NCI-H526 (cell line): ENCODE measurements at places on chromosomes 1 and 21.

- DNase-seq: no peak
These were observed 472.7 kb downstream of the NPHP4 start for GRCh38 chr1:5519366-5520135.

DNA sequence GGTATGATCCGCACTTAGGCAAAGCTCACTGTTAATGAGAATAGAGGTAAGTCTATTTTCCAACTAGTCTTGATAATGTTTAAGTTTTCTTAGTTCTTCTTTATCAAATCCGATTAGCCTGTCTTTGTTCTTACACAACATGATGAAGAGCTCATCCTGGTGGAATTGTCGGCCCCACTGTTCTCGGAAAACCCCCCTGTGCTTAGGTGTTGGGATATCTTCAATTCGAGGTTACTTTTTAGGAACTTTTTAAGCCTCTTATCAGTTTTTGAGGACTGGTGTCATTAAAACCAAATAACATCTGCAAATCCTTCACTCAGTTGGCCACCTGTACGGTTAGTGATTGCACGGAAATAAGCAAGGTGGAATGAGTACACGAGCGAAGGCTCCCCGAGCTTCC lies 60.7 kb upstream of the KIF26B start:
- DNase-seq: no peak

DNA sequence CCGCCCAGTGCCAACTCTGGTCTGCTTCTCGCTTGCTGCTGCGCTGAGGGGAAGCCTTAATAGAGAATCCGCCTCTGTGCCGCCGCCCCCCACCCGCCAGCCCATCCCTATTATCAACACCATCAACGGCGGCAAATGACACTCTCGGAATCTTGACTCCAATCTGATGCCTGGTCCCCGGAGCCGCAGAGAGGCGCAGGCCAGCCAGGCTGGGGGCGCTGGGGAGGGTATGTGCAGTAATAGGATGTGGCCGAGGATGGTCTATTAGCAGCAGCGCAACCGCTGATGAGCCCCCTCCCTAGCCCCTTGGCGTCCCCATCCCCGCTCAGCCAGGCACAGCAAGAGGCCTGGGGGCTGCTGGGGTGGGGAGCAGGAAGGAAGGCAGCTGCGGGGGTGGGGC lies 15.1 kb upstream of the DMBX1 start:
- DNase-seq: no peak

DNA sequence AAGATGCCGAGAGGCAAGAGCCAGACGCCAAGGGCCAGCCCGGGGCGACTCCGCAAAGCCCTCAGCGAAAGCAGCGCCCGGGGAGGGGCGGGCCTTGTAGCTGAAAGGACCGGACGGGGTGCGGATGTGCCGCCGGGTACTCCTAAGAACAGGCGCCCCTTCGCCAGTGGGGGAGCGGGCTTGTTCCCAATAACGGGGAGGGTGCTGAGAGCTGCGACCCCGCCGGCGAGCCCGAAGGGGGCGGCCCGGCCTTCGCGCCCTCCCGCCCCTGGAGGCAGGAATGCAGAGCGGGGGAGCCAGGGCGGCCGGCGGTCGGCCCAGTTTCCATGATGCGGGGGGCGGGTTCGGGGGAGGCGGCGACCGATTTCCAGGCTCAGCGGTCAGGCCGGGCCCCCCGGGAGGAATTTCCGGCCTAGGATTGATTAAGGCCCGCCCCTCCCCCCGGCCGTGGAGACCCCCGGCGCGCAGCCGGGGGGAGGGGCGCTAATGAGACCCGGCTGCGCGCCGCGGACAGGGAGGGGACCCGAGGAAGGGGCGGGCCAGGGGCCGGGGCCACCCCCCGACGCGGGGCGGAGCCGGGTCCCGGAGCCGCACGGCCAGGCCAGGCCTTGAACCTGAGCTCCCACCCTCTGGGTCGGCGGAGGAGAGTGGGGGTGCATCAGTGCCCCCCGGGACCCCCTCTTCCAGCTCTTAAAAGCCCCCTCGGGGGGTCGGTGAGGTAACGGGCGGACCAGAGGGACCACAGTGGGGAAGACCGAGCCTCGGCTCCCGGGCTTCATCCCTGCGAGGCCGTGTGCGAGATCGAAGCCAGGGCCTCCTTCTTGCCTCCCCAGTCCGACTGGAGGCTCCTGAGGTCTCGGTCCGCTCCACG lies 898 bp upstream of the TMEM200B start:
- DNase-seq: peak; percentile 78

DNA sequence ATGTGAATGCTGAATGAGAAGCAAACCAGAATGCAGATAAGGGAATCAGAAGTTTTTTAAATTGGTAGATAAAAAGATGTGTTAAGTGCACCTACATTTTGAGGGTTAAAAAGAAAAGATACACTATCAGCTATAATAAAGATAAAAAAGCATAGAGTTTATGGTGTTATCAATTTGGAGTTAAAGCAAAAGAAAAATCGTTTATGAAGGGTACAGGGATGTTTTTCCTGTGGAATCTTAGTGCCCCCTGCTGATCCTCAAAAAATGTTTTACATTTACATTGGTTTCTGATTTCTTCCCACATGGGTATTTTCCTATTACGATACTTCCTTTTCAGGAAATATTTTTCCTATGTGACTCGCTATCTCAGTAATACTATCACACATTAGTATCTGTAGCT lies 293.5 kb downstream of the MRPL39 start:
- DNase-seq: peak; percentile 6

GRCh38 chr1:2481885-2482284 lies 5.8 kb downstream of the PLCH2 start:
- DNase-seq: no peak

- no peak for DNase-seq
These were observed 27.6 kb downstream of the COQ8A start for GRCh38 chr1:226967665-226968064.

DNA sequence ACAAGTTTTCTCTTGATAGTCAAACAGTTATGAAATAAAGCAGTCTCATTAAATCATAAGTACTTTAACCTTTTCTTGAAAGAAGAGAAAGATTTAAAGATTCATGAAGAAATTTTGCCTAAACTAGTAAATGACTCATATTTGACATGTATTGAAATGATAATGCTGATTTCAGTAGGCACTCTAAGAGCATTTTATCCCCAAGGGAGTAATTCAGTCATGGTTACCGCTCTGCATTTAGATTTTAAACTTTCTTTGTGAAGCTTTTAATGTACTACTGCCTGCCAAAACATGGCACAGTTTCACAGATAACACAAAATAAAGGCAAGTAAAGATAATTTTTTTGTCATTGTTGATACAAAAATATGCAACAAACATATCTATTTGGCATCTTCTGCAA lies 6.8 kb downstream of the USH2A start:
- peak; percentile 1 for DNase-seq

DNA sequence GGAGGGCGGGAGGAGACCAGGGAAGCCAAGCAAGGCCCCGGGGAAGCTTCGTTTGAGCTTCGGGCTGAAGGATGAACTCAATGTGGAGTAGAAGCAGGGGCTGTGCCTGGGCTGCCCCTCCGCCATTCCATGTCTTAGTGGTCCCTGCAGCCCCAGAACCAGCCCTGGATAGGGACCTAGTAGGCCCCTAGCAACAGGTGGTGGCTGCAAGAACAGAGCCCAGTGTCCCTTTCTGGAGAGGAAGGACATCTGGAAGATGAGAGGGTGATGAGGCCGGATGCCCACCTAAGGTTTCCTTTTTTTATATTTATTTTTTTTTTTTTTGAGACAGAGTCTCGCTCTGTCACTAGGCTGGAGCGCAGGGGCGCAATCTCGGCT lies 27.2 kb downstream of the ECE1 start:
- no peak for DNase-seq

DNA sequence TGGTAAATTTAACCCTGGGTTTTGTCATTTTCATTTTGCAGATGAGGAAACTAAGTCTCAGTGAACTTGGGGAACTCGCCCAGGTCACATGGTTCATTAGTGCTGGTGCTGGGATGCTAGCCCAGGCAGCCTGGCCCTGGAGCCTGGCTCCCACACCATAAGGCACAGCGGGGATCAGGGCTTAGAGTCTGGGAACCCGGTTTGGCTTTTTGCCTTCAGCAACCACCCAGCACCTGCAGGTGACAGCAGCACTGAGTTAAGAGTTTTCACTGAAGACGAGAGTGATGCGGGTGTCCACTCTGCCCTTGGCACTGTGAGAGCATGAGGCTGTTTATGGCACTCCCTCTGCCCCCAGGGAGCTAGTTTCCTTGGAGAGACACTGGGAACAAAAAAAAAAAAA lies 18.4 kb upstream of the CD101 start:
- DNase-seq: no peak

DNA sequence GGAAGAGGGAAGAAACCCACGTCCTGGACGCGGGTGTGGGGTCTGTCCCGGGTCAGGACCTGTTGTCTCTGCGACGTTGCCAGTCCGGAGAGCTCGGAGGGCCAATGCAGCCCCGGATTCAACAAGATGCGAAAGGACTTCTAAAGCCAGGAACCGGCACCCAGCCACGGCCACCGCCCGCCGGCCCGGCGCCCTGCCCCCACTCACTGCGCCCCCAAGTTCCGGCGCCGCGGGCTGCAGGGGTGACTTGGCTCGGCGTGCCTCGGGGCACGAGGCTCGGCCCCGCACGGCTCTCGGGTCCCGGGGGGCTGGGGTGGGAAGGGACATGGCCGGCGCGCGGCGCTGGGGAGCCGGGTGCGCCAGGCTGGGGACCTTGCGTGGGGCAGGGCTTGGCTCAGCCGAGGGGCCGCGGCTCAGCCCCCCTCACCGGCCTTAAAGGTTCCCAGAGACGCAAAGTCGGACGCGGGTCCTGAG lies 51.8 kb upstream of the H6PD start:
- no peak for DNase-seq

GRCh38 chr1:62781841-62782543 lies 1.9 kb upstream of the ATG4C start:
- no peak for DNase-seq

DNA sequence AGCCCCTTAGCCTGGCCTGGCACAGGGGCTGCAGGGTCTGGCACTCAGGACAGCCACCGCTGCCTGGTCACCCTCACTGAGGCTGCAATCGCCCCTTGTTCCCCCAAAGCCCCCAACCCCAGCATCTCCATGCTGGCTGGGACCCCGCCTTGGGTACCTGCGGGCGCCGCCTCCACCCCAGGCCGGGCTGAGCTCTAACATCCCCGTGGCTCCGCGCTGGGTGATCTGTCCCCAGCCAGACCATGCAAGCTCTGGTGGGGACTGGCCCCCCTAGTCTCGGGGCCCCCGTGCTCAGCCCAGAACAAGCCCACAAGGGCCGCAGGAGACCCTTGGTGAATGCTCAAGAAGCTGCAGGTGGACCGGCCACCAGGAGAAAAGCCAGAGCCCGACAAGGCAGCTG lies 62.4 kb downstream of the MEGF6 start:
- no peak for DNase-seq

GRCh38 chr1:14980621-14981218 lies 172.8 kb upstream of the TMEM51 start:
- DNase-seq: no peak

GRCh38 chr1:88655685-88656299 lies 28.3 kb upstream of the PKN2 start:
- peak; percentile 19 for DNase-seq

- no peak for DNase-seq
These were observed 9.3 kb downstream of the KIF21B start for GRCh38 chr1:201013991-201014815.

- peak; percentile 77 for DNase-seq
These were observed 64.6 kb downstream of the SIK1 start for GRCh38 chr21:43362321-43362791.

DNA sequence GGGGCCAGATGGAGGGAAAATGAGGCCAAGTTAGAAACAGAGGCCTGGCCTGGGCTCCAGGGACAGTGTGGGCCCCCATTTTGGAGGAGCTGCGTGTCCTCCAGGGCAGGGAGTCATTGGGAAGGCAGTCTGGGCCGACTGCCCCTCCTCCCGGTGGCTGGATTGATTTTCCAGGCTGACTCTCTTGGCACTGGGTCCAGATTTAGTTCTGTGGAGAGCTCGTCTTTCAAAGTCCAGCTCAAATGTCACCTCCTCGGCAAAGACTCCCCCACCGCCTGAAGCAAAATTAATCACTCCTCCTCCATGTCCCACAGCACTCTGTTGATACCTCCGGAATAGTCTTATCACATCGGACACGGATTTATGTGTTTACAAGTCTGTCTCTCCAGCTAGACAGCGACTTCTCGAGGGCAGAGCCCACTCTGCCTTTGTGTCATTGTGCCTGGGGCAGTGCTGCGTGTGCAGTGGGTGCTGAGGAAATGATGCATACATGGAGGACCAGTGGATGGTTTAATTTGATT lies 175.1 kb downstream of the CAMTA1 start:
- no peak for DNase-seq

GRCh38 chr21:28282833-28283232 lies 709.8 kb downstream of the LTN1 start:
- DNase-seq: no peak

- no peak for DNase-seq
These were observed 70.5 kb upstream of the MCOLN3 start for GRCh38 chr1:85118751-85119150.

DNA sequence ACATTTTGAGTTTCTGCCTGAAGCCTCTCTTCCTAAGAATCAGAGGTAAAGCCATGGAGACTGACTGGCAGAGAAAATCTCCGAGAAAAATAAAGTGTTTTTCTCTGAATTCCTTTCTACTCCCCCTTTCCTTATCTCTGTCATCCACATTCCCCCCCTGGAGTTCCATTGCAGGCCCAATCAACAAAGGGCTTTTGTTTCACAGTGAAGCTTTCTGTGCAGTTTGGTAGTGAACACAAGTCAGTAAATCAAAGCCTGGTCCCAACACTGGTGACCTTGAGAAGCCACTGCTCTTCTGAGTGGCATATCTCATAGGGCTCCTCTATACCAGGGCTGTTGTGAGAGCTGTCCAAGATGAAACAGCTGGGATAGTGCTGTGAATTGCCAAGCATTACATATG lies 228.4 kb downstream of the SEC16B start:
- no peak for DNase-seq

DNA sequence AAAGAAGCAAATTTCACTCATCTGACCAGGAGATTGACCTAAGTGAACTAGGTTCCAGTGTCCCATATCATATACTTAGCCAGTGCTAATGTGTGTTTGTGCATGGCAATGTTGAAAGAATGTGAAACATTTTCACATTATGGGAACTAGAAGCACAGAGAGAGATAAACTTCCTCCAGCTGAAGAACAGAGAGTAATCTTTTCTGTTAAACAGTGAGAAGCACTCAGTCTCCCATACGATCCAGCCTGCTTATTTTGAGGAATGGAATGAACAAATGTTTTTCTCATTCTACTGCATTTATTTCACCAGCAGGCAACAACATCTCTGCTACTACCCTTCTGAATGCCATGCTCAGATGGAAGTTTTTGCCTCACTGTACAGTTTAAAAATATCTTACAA lies 170.5 kb downstream of the TTLL7 start:
- no peak for DNase-seq

DNA sequence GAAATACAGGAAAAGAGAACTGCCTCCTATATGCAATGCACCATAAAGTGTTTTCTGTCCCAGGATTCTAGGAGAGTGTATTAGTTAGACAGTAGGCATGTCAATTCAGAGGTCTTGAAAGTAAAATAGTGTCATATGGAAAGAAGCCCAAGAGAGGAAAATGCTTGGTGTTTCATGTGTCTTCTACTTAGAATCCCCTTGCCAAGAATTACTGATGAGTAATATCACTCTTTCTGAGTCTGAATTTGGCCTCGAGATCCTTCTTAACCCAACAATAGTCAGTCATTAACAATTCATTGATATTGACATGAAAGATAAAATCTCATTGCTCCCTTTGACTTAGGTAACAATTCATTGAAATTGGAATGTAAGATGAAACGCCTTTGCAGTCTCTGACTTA lies 972.2 kb downstream of the TTLL7 start:
- no peak for DNase-seq
